ENCODE measurements at places on chromosomes 1 and 21.

DNA sequence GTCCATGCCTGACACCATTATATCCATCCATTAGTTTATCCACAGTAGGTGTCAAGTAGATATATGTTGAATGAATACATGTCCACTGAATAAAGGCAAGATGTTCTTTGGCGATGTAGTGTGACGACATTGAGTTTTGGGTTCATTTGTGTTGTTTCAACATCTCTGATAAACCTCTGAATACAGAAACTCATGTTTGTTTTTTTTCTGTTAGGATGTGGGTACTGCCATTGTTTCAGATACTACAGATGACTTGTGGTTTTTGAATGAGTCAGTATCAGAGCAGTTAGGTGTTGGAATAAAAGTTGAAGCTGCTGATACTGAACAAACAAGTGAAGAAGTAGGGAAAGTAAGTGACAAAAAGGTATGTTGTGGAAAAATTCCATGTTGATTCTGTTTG, 28.1 kb downstream of the MDM4 start:
- DNase-seq, result peak; percentile 27

DNA sequence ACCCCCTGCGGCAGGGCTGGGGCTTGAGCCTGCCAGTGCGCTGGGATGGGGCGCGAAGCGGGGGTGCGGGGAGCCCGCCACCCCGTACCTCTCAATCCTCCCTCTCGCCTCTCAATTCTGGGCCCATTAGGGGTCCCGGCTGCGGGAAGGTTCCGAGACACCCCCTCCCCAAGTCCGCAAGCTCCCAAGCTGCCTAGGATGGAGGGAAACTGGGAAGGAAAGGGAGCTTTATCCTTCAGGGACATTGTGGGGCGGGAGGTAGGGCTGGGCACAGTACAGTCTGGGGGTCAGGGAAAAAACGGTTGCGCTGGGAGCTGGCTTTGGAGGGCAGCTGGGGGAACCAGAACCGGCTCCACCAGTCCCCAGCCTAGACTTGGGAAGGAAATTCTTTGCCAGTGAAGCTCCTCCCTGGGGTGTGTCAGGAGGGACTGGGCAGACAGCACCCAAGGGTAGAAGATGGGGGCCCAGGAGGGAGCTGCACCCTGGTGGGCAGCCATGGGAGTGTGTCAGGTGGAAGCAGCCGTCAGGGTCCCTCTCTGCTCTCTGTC, 904 bp downstream of the GJB3 start:
- DNase-seq, result no peak

DNA sequence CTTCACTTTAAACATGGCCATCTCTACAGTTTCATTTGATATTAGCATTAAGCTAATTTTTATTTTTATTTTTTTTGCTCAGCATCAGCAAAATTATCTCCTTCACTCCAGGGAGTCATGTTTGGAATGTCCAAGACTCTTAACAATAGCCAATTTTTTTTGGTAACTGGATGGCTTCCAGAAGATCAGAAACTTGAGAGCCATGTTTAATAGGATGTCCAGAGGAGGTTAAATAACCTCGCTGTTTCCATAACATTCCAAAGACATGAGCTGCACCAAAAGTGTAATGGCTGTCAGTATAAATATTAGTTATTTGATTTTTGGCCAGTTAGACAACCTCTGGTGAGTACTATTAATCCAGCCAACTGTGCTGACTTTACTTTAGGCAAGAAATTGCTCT, 80.7 kb downstream of the DNTTIP2 start:
- DNase-seq, result peak; percentile 84

GRCh38 chr1:108537976-108538375, 21.9 kb upstream of the EEIG2 start:
- DNase-seq, result no peak

DNA sequence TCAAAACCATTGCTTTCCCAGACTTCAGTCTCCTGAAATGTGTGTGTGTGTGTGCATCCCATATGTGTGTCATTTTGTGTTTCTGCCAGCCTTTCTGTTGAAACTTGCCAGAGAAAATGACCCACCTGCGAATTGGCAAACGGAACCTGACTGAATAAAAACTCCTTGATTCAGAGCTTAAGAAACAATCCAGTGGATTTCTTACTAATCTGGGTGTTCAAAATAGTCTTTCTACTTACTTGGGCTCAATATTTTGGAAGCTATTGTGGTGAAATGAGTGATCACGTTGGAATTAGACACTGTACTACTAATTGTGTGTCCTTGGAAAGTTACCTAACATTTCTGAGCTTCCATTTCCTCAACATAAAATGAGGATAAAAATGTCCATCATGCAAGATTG, 138.9 kb upstream of the ERG start:
- no peak for DNase-seq

DNA sequence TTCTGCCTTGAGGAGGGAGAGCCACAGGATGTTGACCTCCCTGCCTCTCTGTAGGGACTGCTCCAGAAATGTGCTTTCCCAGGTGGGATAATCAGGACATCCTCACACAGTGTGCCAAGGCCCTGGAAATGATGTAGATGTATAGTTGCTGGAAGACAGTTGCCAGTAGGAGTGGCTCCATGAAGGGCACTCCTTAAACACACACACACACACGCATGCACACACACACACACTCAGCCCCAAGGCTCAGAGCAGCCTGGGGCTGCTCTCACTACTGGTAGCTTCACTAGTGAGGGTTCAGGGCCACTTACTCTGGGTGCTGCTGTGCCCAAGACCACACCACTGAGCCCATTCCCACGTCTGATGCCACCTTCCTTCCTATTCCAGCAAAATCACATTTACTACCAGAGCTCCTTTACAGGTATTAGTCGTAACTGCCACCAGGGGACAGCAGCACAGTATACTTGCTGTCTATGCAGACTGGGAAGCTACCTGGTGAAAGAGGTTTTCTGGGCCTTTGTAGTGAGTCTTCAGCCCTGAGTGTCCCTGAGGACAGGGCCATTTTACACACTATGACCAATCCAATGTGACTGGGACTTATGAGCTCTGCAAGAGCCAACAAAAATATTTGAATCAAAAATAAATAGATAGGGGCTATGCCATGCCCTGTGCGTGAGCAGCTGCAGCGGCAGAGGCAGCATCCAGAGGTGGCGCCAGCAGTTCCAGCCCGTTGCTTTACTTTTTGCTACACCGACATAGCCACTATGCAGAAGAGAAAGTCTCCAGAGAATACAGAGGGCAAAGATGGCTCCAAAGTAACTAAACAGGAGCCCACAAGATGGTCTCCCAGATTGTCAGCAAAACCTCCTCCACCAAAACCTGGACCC, 15.0 kb downstream of the CRNN start:
- DNase-seq, result peak; percentile 4

DNA sequence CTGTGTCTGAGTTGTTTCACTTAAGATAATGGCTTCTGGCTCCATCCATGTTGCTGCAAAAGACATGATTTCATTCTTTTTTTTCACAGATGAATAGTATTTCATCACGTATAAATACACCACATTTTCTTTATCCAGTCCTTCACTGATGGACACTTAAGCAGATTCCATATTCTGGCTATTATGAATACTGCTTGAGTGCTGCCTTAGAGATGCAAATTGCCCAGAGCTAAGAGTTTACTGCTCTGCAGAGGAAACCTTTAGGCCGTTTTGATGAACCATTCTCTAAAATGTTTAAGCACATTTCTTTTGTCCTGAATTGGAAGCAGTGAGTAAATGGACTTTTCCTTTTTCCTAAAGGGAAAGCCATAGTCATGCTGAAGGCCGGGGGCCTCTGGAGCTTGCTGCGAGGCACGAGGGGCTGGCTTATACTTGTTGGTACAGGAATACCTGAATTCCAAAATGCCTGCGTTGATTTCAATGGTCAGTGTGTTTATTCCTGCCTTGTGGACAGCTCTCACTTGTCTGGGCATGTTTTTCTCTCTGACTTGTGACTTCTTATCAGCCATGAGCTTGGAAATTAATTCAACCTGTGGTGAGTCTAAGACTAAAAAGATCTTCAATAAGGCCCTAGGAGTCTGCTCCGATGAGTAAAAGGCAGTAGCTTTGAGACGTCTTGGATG, 201.0 kb upstream of the MAP1LC3C start:
- no peak for DNase-seq

GRCh38 chr1:107680579-107680985, 284.4 kb downstream of the VAV3 start:
- DNase-seq, result no peak

DNA sequence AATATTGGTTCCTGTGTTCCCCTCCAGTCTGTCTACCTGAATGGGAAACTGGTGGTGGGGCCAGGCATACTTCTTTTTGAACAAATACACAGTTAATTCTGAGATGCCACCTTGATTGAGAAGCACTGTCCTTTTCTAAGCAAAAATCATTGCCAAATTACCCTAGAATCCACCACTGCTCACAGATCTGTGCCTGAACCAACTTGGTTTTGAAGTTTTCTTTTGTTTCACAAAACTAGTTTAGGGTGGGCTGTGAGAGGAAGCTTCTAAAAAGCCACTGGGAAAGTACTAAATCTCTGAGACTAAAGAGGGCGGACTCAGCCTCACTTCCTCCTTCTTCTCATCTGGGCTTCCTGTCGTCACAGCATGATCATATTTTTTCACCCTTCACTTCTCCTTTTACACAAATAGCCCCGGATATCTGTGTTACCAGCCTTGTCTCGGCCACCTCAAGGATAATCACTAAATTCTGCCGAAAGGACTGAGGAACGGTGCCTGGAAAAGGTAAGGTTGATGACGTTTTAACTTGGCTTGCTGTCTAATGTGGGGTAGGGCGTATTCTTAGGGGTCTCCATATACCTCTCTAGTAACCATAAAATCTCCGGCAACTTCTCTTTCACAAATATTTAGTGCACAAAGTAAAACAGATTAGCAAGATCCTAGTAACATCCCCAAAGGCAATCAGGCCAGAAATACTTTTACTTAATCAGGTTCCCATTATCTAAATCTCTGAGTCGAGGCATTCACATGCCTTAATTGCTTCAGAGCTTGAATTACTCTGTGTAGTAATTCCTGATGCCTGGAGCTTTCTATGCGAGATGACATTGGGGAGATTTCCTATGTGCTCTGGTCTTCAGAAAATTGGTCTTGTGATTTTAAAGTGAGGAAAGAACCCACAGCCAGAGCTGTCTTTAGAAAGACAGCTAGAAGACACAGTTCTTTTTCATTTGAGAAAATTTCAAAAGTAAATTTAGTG, at the start of gene CD53:
CD53 (plus strand) TSS at position 404 of the 976 bp plus-strand sequence. CDS start 18,261 bp downstream, outside the sequence.
- no peak for DNase-seq

DNA sequence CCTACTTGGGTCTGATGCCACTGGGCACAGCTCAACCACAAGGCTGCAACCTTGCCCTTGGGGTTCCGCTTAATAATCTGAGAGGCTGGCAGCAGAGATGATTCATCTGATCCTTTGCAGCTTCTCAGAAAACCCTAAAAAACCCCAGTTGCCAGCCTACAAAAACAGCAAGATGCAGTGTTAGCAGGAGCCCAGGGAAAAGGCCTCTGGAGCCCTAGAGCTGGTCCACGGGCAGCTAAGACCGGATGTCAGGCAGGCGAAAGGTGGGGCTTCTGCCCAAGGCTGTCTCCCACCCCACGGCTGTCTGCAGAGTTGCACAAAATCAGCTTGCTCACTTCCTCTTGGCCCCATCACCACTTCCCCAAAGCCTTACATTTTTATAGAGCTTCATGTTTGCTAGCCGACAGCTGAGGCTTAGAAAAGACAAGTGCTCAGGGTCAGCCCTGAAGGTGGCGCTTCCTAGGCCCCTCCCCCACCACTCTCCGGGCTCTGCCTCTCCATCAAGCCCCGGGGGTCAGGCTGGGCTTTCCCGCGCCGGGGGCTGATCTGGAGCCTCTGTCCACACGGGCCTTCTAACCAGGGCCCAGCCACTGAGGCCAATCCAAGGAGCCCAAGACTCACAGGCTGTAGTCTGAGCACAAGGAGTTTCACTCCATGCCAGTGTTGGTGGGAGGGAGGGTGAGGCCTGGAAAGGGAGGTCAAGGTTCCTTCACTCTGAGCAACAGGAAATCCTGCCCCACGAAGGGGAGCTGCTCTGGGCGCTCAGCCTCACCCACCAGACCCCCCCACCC, 4.2 kb upstream of the ADORA3 start:
- DNase-seq, result peak; percentile 52

- DNase-seq, result no peak
These were observed 6.4 kb upstream of the LRRC8B start for GRCh38 chr1:89518221-89518631.

DNA sequence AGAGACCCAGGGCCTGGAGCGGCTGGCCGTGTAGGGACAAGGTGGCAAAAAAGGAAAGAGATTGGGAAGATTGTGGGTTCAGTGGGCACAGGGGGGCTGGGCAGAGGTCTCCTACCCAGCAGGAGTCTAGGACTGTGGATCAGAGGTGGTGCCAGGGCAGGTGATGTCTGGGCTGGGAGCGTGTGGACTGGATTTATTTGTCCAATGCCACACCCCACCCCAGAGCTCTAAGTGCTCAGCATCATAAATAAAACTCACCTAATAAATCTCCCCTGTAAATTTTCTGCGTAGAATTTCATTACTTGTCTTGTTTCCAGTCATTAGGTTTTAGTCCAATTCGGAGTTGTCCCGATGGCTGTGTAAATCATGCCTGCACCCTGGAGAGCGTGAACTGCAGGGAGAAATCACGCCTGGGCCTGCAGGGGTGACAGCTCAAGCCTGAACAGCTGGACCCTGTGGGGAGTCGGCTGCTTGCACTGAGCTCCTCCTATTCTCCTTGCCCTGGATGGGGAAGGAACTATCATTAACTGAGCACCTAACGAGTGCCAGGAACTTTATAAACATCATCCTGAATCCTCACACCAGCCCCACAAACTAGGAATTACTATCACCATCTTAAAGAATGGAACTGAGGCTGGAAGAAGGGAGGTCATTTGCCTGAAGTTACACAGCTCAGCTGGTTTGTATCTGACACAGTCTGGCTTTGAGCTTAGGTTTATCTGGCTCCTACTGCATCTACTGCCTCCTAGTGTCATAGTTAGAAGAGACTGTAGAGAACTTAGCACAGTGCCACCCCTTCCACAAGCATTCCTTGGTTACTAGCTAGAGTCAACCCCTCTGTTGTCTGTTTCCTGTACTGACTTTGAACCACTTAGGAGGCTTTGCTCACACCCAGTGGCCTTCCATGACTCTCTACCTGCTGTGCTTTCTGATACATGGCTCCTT, 25.0 kb upstream of the POU3F1 start:
- peak; percentile 56 for DNase-seq

DNA sequence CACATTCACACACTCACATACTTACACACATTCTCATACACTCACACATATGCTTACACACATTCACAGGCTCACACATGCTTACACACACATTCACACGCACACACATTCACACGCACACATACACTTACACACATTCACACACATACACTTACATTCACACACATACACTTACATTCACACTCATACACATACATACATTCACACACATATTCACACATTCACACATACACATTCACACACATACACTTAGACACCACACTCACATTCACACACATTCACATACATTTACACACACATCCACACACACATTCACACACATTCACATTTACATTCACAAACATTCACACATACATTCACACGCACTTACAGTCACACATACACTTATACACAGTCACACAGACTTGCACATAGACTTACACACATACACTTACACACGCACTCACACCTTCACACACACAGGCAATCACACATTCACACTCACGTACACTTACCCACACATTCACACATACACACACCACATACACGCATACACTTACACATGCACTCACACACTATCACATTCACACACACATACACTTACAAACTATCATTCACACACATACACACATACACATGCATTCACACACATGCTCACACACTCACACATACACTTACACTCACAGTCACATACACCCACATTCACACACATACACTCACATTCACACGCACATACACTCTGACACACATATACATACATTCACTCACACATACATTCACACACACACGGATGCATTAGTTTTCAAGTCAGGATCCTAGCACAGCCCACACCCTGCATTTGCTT, 16.8 kb downstream of the PDE9A start:
- no peak for DNase-seq

- no peak for DNase-seq
These were observed 201.6 kb downstream of the PRDM2 start for GRCh38 chr1:13901597-13901996.
